ENCODE measurements at places on chromosomes 2 and 18.

GRCh38 chr2:81645745-81646301, 1341.3 kb upstream of the LRRTM1 start:
- DNase-seq = no peak

DNA sequence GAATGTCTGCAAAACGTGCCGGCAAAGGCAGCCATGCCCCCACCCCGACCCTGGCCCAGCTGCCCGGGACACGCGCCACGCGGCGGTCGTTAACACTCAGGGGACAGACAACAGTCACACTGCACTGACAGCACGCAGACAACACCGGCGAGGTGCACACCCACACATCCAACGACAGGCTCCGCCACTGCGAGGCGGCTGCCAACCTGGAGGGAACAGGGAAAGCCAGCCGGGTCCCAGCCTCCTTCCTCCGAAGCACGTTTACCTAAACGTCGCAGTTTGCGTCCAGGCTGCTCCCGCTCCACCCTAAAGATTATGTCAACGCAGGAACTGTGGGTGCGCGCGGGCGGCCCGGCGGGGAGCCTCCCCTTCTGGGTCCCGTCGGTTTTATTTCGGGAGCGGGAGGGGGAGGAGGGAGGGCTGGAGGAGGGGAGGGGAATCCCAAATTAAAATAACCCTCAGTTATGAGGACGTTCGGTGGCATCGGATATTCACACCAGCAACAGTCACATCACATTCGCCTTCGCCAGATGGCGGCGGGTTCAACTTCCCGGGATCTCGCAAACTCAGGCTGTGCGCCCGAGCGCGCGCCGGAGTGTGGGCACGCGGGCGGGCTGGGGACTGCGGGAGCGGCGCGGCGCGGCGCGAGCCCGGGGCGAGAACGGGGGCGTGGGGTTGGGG, 644 bp downstream of the PTGR3 start:
- peak; percentile 41 for DNase-seq

GRCh38 chr18:48639772-48640432, 101.1 kb downstream of the CTIF start:
- no peak for DNase-seq

DNA sequence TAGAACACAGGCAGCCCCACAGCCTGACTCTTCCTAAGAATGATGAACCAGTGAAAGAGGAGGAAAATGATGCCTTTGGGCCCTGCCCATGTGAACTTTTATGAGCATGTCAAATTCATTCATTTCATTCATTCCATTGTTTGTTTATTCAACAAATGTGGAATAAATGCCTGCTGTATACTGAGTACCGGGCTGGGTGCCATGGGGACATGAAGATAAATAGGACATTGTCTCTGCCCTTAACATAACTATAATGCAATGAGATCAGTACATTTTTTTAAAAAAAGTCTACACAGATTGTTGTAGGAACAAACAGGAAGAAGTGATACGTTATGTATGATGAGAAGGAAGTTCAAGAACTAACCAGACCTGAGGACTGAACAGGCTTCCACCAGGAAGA, 14.7 kb downstream of the MREG start:
- DNase-seq = no peak

GRCh38 chr2:58047373-58047935, 848 bp downstream of the VRK2 start:
- DNase-seq = no peak

DNA sequence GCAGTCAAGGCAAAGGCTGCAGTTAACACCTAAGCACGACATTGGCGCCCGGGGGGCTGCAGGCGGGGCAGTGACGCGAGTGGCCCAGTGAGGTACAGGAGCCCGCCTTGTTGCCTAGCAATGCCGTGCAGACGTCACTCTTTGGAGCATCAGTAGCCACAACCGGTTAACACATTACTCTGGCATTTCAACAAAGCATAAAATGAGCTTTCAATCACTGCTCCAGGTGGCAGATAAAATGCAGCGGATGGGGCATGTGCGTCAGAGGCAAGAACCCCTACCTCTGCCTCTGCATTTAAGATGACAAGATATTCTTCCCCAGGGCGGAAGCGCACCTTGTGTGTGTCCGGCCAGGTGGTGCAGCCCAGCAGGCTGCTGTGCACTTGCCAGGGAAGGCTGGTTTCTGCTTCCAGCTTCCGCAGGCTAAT, 139.4 kb downstream of the MTCL1 start:
- DNase-seq = no peak

- DNase-seq = no peak
These were observed 299.2 kb upstream of the RBMS1 start for GRCh38 chr2:160792837-160793236.

DNA sequence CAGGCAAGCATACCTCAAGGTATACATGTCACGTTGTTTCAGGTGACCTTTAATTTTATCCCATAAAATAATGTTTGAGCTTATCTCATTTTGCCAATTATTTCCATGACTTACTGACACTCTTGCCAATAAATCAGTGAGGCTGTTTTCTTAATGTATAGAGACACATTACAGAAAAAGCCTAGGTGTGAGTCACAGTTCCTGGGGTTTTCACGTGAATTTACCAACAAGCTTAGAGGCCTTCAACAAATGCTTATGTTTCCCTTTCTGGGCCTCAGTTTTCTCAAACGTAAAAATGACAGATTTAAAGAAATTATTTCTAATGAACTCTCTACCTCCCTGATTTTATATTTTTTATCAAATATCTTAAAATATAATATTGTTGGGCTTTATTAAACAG, 517.5 kb upstream of the SPHKAP start:
- no peak for DNase-seq

- no peak for DNase-seq
These were observed 61.4 kb upstream of the ASAP2 start for GRCh38 chr2:9145109-9145751.

DNA sequence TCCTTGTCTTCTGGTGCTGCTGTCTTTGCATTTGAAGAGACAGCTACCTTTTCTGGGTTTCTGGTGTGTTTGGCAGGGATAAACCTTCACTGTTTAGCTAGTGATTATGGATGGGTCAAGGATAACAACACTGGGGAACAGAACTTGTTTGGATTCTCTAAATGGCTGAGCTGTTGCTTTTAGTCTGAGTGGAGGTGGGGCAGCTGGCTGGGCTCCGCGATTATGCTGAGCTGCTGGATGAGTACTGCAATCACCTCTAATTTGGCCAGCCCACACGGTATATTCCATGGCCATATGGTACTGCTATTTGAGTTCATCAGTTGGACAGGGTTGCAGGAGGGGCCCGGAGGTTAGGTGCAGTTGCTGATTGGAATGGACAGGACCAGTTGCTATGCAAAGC, 361.6 kb upstream of the TFPI start:
- no peak for DNase-seq

DNA sequence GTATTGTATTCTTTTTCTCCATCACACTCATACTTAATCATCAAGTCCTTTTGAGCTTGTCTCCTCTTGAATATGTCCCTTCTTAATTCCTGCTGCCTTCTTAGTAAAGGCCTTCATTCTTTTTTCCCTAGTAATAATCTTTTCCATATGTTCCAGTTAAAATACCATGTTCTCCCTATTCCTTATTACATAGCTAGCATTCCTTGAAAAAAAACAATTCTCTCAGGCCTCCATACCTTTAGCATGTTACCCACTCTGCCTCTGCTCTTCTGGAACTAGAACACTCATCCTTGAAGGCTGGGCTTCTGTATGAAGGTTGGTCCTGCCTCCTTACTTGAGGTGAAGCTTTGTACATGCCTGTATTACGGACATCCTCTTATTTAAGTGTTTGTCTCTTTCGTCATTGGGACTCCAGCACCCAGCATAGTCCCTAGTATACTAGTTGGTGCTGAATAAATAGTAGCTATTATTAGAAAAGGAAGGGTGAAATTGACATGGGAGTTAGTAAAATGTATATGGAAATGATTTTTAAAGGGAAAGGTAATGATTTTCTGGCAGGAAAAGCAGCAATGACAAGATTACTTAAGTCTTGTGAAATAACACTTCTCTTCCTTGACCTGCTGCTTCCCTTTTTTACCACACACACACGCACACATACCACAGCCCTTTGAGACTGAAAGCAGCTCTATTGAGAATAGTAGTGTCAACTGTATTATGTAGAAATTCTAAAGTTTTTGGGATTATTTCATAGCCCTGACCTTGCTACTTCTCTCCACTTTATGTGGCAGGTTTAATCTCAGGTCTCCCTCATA, 45.6 kb downstream of the REL start:
- no peak for DNase-seq

GRCh38 chr2:214484701-214485100, 73.8 kb downstream of the VWC2L start:
- DNase-seq = no peak

DNA sequence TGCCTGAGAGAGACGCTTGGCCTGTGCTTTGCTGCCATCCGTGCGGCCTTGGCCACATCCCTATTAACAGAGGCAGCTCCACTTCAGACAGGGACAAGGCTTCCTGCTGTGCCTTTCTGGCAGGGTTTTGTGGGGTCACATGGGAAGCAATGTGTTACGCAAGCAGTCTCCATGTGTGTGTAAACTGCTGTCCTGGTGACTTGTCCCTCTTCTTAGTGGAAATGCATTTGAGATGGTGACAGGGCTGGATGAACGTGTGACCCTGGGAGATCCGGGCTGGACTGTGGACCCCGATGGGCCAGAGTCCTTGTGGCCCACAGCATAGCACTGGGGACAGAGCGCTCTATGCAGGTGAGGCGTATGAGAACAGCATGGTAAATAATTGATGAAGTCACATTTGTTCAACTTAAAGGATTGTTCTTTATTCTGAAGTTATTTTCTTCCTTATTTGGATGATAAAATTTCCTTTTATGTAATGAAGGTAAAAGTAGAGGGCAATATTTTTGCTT, 23.2 kb downstream of the ASB1 start:
- DNase-seq = no peak

DNA sequence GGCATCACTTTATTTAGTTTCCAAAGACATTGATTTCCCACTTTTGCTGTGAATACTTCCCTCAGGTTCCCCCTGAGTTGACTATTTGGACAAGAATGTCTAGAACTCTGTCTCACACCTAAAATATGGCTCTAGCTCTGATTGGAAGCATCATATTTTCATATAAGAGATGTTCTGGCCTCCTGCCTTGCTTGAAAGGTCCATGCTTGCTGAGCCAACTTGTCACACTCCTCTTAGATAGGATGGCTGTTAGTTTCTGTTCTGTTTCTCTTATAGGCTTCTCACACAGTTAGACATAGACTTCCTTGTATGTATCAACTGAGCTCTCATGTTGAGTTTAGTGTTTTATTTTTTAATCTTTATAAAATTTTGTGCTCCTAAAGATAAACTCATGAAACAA, 87.1 kb downstream of the CNTNAP5 start:
- DNase-seq = no peak

- DNase-seq = peak; percentile 10
These were observed 11.7 kb upstream of the SERPINB5 start for GRCh38 chr18:63465059-63465458.

- no peak for DNase-seq
These were observed 179.4 kb downstream of the DOK6 start for GRCh38 chr18:69580107-69580506.

DNA sequence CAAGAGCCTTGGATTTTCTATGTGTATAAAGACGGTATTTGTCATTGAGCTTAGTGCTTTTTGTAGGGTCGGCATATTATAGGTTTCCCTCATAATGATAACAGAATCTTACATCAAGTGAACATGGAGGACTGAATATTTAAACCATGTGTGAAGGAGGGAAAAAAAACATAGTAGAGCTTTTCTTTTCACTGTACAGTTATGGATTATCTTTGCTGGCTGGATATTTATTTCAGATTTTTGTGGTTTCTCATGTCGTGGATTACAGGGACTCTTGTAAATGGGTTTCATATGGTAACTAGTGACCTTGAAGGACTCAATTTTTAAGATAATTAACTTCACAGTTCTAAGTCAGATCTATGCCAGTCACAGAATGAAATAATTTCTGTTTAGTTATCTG, 330.2 kb upstream of the NRP2 start:
- DNase-seq = no peak

DNA sequence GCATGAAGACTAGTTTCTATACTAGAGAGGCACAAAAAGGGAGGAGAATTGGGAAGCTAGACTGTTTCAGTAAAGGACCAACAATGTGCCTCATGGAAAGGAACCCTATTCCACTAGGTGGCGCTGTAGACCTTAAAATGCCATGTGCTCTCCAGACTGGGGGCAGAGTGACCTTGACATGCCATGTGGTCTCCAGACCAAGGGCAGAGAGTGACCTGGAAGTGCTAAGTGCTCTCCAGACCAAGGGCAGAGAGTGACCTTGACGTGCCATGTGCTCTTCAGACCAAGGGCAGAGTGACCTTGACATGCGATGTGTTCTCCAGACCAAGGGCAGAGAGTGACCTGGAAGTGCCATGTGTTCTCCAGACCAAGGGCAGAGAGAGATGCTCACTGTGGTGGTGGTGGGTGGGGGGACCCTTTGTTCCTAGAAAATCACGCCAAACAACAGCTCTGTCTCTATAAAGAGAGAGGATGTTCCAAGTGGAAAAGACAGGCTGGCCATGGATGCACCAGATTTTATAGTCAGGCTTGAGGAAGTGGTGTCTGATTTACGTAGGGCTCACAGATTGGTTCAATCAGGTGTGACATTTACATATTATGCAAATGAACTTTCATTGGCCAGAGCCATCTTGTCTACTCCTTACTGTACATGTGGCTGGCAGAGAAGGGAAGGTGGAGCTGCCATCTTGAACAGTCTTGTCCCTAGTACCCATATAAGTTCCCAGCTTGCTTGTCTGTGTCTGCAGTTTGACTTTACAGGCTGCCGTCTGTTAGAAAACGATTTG, 344.0 kb upstream of the DDX18 start:
- DNase-seq = peak; percentile 8

DNA sequence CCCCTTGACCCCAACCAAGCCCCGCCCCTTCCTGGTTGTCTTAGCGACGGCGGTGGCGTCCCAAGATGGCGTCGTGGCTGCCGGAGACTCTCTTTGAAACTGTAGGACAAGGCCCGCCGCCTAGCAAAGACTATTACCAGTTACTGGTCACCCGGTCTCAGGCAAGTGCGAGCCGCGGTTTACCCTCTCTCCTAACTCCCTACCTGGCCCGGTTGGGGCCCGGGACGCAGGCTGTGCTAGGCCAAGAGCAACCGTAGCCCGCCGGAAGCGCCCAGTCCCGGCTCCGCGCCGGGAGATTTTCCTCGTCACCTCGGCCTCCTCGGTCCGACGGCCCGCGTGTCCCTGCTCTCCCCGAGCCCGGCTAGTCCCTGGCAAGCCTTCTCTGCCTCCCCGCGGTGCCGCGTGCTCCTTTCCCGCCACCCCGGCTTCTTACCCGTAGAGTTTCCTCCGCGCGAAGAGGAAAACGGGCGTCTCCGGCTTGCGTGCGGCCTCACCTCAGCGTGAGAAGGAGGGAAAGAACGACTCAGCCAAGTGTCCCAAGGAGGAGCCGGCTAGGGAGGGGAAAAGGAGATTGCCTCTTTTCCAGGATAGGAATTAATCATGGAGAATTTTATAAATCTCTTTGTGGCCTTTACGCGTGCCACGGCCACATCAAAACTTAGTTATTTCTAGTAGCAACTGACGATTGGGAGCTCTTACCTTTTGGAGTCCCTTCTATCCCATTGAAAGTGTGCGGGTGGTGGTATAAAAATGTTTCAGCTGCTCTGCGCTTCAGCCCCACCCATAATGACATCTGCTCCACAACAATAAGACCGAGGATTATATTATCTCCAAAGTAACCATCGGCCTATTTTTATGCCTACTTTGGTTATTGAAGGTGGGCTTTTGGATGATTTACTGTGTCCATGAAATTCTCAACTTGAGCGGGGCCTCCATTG, at the start of gene FBXO36:
FBXO36 (plus strand) TSS at position 55 of the 938 bp plus-strand sequence; CDS start at position 66, 11 bp downstream.
- peak; percentile 87 for DNase-seq

- DNase-seq = no peak
These were observed 194.1 kb downstream of the PTPRM start for GRCh38 chr18:7760967-7761948.
